Esophagus squamous epithelium (tissue), 5 donors: ENCODE measurements at places on chromosomes 11 and 22.

DNA sequence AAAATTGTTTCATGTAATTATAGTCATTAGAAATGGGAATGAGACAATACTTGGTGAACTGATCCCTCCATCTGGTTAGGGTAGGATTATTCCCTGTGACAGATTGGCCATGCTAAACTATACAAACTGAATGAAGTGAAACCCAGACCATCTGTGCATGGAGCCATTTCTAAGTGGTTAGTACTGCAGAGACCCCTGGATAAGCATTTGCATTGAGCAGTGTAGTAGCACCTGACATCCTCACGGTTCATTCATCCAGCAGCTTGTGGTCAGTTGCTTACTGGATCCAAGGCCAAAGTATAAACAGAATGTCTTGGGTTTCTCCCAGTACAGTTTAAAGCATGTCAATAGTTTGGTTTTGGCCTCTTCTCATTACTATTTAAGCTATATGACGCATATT lies 93.8 kb upstream of the ARHGAP42 start:
- no peak for DNase-seq

DNA sequence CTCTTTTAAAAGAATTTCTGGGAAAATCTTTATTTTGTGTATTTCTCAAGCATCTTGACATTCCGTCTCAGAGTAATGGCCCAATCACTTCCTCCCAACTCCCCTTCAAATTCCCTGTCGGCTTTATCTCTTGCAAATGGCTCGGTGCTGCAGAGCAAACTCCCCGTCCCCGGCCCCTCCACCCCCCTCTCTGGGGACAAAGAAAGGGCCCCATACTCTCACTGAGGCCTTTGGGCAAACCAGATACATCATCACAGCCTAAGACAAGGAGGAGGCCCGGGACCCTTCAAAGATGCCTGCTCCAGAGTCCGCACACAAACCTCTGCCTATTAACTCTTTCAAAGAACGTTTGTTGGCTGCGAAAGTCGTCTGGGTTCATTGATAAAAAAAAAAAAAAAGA lies 3.9 kb upstream of the SMIM38 start:
- no peak for DNase-seq

DNA sequence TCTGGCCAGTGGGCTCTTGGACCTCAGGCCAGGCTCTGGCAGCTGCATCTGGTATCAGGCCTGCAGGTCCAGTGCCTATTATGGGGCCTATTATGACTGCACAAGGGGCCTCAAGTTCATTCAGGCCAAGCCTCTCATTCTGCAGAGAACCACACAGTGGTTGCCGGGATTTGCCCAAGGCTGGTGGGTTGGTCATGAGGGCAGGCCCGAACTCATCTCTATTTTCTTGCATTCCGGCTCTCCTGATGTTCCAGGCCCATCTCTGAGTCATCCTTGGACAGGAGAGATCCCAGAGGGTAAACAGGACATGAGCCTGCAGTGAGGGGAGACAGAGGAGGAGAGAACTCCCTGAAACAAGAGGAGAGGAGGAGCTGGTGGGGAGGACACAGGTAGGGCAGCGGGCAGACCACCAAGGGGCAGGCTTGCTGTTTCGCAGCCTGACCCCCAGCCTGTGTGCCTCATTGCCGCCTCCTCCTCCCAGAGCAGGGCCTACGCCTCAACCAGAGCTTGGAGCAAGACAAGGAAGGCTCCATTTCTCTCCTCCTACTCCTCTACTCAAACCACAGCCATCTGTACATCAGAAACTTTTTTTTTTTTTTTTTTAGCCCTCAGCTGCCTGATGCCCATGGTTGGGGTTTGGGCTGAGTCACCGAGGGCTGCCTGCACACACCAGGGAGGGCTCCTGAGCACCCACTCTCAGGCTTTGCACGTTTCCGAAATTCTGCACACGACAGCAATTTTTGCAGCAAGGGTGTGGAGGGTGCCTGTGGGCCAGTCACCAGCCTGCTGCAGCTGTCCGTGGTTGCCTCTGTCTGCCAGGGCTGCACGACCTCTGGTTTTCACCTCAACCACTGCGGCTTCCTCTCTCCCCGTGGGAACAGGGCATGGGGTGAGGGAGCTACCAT lies 12.7 kb upstream of the TREH start:
- no peak for DNase-seq

GRCh38 chr22:44648085-44648820 lies 53.8 kb upstream of the PRR5 start:
- DNase-seq, result no peak

DNA sequence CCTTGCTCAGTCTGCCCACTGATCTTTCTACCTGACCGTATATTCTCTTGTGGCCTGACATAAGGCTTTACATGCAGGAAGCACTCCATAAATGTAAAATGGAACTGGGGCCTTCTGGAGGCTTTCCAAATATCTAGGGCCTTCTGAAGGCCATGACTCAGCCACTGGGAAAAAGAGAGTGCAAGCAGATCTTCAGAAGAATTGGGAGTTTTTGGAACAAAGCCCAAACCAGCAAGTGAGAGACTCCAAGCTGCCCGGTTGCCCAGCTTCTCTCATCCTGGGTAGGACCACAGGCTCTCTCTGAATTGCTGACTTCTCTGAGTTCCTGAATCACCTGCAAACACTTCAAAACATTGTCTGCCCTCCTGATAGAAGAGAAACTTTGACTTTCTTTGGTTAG lies 107.9 kb upstream of the BMAL1 start:
- no peak for DNase-seq

- DNase-seq, result no peak
Observed at GRCh38 chr11:28289444-28289843, 181.3 kb downstream of the METTL15 start.

DNA sequence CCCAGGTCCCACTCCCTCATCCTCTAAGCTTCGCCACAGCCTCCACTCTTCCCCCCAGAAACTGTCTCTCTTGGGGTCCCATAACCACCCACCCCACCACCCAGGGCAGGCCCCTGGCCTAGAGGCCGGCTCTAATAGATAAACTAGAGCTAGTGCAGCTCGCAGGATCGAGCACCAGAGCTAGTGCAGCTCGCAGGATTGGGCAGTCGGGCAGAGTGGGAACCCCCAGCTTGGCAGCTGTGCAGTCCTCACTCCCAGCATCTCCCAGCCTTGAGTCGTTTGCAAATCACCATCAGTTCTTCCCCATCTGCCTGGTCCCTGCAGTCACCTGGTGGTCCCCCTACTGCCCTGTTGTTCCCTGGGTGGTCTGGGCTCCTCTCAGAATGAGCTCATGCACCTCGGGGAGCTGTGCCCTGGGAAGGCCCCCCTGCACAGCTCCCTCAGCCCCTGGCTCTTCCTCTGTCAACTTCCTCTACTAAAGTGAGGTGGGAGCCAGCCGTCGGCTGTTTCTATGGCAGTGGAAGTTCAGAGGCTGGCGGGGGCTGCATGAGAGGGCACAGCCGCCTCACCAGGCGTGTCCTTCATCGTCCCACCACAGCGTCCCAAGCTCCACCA lies 15.5 kb upstream of the SHANK2 start:
- no peak for DNase-seq

DNA sequence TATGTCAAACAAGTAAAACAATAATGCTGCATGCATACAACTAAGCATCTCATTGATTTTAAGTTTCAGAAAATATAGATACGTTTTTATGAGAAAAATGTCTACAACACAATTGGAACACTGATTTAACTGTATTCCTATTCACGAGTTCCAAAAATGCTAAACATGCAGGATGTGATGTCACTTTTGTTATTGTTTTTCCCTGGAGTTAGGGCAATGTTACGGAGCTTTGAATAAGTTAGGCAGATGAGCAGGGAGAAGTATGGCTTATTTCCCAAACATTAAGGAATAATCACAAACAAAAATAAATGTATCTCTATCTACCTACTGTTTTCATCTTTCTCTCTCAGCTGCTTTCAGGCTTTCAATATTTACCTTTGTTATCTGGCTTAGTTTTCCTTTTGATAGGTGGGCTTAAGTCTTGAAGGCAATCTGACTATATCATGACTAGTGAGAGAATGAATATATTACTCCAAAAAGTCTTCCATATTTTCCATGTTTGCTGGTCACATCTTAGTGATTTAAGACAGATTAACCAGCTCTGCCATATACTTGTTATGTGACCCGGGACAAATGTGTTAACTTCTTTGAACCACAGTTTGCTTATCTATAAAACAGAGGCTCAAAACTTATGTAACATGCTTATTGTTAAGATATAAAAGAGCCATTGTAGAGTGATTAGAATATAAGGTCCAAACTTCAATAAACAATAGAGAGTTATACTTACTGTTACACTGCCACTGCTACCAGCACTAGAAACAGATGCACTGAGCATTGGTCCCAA lies 854.4 kb upstream of the CCDC90B start:
- no peak for DNase-seq

GRCh38 chr11:57094181-57094935 lies 87.4 kb upstream of the LRRC55 start:
- no peak for DNase-seq

GRCh38 chr11:44538375-44539054 lies 26.9 kb upstream of the CD82 start:
- DNase-seq, result no peak

GRCh38 chr22:23182309-23183060 lies 2.2 kb downstream of the BCR start:
- no peak for DNase-seq

- DNase-seq, result no peak
Observed at GRCh38 chr11:111461460-111462235, 50.5 kb downstream of the BTG4 start.

DNA sequence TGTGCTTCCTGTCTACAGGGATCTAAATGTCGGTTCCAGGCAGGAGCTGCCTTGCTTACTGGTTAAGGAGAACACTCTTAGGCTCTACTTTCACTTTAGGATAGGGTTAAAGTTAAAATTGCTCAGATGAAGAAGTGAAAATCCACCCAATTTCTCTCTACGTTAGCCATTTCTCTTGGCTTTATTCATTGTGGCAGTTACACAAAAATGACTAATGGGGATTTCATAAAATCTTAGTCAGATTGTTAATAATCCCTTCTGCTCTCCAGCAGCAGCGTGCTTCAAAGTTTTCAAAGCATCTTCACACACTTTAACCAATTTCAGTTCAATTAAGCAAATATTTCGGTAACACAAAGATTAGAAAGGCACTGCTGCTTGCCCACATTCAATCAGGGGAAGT lies 58.4 kb upstream of the RCN1 start:
- DNase-seq, result no peak

DNA sequence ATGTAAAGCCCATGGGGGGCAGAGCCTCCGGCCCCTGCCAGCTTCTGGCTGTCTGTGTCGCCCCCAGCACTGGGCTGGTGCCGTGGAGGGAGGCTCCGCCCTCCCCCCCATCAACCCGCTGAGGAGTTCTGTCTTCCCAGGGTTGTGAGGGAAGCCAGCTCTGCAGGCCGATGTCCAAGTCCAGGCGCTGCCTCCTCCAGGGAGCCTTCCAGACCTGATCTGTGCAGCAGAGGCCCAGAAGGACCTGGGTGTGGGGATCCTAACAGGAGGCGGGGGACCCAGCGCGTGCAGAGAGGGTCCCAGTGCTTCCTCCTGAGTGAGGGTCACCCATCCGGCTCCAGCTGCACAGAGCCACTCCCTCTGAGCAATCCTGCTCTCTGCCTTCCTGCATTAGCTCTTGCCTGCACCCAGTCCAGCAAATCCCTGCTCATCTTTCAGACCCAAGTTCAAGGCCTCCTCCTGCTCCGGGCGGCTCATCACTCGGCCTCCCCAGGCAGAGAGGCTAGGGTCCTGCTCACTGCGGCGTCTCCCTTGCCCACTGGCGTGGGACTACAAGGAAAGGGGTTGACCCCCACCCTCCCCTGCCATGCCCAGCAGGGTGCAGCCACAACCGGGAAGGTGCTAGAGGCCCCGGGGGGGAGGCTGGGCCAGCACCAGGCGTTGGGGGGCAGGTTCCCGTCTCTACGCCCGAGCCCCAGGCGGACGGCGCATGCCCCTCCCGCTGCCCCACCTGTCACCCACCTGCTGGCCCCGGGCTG lies 16.4 kb downstream of the PRR33 start:
- DNase-seq, result no peak

GRCh38 chr11:18229501-18229900 lies 7.1 kb downstream of the SAA4 start:
- no peak for DNase-seq

GRCh38 chr11:16876053-16876752 lies 137.8 kb downstream of the C11orf58 start:
- DNase-seq, result no peak

- DNase-seq, result no peak
Observed at GRCh38 chr22:46355996-46356471, 20.5 kb downstream of the TRMU start.

DNA sequence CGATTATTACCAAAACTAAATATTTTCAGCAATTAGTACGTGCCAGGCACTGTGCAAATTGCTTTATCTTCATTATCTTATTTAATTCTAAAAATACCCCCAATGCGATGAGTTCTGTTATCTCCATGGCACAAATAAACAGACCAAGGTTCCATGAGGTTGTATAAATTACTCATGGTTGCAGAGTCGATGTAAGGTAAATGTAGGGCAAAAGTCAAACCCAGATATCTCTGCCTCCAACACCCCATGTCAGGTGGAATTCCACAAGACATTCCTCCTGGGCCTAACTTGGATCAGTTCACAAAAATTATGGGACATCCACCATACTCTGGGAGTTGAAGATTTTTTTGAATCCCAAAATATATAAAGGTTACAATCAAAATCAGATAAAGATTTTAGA lies 43.7 kb downstream of the ISX start:
- DNase-seq, result no peak

DNA sequence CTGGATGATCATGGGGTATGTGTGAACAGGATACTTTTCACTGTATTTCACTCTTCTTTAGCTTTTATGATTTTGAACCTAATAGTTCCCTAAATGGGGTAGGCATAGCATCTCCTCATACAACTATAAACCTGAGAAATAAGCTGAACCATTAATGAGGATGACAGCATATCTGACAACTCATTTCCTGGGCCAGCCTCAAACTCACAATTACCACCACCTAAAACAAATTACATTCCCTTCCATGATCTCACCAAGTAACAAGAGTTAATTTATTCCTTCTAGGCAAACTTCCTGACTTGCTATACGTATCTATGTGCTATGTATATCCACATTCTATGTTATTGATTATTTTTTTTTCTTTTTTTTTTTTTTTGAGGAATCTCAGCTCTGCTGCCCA lies 23.0 kb downstream of the SIK3 start:
- DNase-seq, result no peak

- no peak for DNase-seq
Observed at GRCh38 chr22:30370641-30371230, 13.9 kb downstream of the CCDC157 start.

GRCh38 chr11:12505183-12505582 lies 127.8 kb downstream of the PARVA start:
- no peak for DNase-seq

- no peak for DNase-seq
Observed at GRCh38 chr22:17629173-17629489, 582 bp upstream of the ATP6V1E1 start.

GRCh38 chr11:61498767-61499341 lies 9.7 kb upstream of the LRRC10B start:
- DNase-seq, result no peak
